HS-5 (cell line): ENCODE measurements at places on chromosomes 1 and 21.

DNA sequence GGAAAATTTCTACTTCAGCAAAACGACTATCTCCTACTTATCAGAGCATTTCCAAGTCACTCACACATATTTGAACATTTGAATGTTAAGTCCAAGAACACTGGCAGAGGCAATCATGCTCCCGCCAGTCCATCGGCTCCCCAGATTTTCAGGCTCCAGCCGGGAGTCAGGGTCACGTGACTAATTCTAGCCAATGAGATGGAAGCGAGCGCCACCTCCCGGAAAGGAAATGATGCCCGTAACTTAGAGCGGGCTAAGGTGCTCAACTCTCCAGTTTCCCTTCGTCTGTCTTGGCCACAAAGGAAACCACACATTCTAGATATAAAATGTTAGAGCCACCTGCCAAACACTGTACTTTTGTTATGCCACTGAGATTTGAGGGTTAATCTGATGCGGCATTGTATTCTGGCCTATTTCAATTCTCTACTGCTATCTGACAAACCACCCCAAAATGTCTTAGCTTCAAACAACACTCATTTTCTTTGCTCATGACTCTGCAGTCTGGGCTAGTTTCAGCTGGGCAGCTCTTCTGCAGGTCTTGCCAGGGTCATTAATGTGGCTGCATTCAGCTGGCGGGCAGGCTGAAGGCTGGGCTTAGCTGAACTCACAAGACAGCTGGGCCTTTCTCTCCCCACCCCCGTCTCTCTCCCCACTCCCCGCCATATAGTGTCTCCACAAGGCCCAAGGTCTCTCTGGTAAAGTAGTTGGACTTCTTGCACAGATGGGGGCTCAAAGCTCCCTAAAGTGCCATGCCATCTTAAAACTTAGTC lies 16.5 kb upstream of the LHX4 start:
- no peak for DNase-seq

DNA sequence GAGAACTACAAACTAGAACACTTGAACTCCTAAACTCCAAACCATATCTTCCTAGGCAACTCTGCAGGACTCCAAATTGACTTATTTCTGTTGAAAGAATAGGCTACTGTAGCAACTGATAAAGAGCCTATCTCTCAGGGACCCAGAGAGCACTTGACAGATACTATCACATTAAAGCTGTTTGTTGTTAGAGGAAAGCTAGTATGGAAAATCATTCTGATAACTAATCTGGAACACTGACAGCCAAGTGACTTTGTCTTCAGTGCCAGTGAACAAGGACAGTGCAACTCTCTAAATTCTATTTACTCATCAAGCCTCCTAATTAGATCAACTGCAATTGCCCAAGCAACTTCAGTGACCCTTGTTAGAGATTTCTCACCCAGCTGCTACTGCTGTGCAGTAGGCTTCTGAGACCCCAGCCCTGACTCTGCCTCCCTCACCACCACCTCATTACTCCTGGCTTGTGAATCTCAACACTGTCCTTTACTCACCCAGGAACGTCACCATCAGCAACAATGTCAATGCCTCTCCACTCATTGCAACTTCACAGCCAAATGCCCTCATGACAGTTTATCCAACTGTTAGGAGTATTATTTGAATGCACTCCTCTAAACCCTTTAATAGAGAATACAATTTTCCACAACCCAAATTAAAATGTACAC lies 7.4 kb upstream of the RGS13 start:
- no peak for DNase-seq

DNA sequence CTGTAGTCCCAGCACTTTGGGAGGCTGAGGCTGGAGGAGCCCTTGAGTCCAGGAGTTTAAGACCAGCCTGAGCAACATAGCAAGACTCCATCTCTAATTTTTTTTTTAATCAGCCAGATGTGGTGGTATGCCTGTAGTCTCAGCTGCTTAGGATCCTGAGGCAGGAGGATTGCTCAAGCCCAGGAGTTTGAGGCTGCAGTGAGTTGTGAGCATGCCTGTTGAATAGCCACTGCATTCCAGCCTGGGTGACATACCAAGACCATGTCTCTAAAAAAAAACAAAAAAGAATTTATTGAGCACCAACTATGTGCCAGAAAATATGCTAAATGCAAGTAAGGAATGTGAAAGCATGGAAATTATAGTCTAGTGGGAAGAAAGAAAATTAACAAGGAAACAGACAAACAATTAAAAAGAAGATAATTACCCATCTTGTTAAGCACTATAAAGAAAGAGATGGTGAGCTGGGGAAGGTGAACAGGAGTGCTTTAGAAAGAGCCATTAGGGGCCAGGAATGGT lies 104.0 kb upstream of the ZNF678 start:
- DNase-seq, result no peak

- DNase-seq, result no peak
These were observed 123.9 kb upstream of the KRTAP19-8 start for GRCh38 chr21:31162079-31162699.

GRCh38 chr1:192675716-192676115 lies 39.8 kb downstream of the RGS13 start:
- no peak for DNase-seq

DNA sequence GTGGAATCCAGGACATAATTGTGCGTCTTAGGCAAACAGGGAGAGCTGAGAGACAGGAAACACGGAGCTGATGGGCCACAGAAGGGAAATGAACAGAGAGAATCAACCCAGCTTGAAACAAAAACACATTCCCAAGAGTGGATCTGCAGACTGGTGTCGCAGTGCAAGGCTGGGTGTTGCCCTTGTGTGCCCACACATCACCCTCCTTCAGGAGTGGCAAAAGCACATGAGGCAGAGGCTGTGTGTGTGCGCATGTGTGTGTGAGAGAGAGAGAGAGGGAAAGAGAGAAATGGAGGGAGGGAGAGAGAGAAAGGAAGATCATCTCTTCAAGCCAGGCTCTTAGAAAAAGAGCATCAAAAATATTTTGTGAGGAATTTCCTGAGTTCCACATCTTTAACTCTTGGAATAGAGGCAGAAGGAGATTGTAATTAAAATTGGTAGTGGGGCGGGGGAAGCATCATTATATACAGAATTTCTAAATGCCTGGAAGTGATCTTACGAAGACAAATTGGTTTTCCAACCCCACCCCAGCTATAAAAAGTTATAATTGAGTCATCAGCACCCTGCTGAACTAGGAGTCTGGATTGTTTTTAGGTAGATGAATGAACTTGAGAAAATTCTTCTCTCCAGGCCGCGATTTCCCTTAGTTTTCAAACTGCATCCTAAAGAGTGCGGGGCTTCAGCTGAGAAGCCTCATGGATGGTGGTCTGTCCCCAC lies 480.7 kb downstream of the NPHP4 start:
- no peak for DNase-seq

DNA sequence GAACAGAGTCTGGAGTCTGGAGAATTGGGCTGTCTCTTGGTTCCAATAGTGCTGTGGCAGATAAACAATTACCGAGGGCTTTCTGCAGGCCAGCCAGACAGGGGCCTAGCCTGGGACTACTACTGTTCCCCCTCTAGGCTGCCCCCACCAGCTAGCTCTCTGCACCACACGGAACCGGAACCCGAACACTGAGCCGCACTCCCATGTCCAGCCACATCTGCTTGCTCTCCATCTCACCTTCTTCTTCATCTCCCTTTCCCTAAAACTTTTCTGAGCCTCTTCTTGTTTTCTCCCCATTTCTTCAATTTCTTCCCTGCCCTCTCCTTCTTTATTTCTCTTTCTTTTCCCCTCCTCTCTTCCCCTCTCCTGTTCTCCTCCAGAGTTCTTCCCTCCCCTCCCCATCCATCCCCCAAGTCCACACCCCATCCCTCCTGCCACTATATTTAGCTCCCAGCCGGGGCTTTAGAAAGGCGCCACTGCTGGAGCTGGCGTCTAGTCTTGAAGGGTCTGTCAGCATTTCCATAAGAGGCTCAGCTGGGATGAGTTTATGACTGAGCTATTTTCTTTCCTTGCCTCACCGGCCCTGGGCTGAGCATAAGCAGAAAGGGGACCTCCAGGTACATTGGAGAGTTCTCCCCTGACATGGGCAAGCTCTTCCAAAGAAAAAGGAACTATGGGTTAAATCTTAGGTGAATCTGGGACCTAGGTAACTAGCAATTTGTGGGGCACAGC lies 25.7 kb upstream of the ATP2B4 start:
- DNase-seq, result no peak

- no peak for DNase-seq
These were observed 43.1 kb downstream of the PBX1 start for GRCh38 chr1:164602101-164602422.

DNA sequence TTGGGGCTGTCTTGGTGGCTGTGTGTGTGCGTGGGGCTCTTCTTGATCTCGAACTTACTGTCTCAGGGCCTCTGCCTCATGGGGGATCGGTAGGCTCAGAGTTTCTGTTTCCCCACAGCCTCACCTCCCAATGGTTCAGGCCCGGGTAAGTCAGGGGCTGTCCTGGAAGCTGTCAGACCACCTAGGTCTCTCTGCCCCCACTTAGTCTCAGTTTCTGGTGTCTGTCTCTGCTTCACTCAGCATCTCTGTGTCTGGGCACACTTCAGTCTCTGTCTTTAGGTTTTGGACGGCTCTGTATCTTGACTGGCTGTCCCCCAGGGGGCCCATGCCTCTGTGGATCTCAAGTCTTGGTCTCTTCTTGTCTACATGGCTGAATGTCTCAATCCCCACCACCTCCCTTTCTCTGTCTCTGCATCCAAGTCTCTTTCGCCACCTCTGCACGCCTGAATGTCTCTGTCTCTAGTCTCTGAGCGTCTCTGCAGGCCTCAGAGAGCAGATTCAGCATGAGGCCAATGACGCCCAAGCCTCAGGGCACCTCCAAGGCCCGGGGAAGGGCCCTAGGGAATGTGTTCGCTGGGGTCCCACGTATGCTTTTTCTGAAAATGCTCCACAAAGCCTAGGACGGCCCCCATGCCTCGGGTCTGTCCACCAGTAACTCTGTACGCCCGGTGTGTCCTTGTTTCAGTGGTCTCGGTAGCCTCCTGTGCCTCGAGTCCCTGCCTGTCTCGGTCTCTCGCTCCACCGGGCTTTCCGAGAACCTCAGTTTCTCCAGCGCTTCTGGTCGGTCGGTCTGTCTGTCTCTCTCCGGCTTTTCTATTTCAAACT lies 818 bp downstream of the FHL3 start:
- no peak for DNase-seq

DNA sequence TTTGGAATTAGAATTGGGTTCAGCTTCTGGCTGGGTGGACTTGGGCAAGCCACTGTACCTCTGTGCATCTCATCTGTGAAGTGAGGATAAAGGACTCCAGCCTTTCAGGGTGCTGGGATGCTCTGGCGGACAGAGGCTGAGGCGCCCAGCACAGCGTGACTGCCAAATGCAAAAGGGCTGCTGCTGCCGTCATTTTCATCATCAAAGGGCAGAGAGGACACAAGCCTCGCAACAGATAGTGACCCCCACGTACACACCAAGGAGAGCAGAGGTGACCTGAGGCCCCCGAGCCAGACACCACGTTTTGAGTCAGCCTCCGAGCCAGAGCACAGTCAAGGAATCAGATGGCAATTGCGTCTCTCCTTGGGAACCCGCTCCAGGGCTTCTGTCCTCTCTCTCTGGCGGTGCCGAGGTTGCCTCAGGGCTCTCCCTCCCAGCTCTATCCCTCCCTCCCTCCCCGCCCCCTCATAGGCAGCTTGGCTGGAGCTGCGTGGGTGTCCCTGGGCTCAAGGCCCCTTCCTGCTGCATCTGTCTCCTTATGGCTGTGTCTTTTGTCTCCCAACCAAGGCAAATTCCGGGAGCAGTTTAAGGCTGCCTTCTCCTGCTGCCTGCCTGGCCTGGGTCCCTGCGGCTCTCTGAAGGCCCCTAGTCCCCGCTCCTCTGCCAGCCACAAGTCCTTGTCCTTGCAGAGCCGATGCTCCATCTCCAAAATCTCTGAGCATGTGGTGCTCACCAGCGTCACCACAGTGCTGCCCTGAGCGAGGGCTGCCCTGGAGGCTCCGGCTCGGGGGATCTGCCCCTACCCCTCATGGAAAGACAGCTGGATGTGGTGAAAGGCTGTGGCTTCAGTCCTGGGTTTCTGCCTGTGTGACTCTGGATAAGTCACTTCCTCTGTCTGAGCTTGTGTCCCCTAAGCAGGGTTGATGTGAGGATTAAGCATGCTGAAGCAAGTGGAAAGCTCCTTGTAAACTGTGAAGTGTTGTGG lies 9.0 kb downstream of the HCRTR1 start:
- DNase-seq, result no peak

DNA sequence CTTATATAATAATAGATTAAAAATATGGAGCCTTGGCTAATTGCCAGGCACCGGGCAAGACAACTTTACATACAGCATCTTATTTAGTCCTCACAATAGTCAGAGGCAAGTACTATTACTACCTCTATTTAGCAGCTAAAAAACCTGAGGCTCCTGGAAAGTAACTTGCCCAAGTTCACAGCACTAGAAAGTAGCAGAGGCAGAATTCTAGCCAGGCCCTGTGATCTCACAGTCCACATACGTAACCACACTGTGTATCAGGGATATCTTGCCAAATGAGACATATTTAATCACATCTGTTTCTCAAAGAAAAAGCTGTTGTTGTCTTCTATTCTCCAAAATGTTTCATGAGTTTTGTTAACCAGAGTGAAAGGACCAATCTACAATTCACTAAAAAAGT lies 378.5 kb downstream of the PLPP3 start:
- DNase-seq, result no peak

- no peak for DNase-seq
These were observed 372.6 kb downstream of the AGBL4 start for GRCh38 chr1:49651136-49651535.

GRCh38 chr1:94646141-94646643 lies 104.6 kb upstream of the F3 start:
- DNase-seq, result peak; percentile 99
